Left renal cortex interstitium (tissue), 4 donors: ENCODE measurements at places on chromosomes 5 and 9. TPM values are rescaled to one million over a fixed set of nuclear protein-coding genes. Genes with fewer than 3 reads are reported as not detected.

DNA sequence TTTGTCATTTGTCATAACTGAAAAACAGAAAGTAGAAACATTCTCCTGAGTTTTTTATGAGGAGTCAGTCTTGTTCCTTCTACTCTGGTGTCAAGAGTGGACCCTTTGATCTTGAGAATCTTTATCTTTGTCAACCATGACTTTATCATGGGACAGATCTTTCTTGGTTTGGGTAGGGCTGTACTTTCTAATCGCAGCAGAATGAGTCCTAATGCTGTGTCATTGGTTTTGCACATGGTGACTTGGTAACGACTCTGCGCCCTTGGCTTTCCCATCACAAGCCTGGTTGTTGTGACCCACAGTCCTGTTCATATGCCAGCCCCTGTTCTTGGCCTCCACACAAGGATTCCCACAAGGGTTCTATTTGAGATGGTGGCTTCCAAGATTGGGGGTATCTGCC lies 45.6 kb downstream of the AOPEP start:
- DNase-seq, result no peak

DNA sequence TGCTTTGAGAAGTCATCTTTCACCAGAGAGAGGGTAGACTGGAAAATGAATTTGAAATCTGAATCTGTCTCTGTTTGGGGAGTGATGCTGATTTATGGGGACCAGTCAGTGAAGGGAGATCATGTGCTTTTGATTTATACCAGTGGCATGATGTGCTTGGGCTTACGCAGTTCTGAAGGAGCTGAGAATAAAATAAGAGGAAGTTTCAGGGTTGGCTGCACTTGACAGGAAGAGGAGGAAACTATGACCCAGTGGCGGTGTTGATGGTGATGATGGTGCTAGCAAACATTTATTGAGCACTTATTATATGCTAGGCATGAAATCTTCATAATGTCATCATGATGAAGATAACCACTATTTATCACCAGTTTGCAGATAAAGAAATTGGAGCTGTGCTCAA lies 136.4 kb upstream of the GLRA1 start:
- no peak for DNase-seq

GRCh38 chr5:118778941-118779340 lies 209.4 kb downstream of the DTWD2 start:
- no peak for DNase-seq

DNA sequence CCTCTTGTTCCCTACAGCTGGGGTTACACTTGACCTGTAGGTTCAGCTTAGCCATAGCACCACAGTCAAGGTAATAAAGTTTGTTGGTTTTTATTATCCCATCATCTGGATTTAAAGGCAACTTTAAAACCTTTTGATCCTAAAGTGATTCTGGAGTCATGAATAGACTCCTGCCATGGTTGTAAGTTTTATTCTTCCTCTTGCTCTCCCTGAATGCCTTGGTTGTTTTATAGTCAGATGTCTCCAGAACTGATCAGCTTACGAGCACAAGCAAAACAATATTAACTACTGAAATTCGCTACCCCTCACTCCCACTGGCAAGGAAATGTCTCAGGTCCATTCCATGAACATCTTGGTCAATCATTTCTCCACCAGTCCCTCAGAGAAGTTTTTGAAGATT lies 1328.6 kb downstream of the PTPRD start:
- peak; percentile 29 for DNase-seq

Gene LHX3
- not detected for polyA plus RNA-seq

Gene C5orf58
- polyA plus RNA-seq, result 0.49 TPM

Gene FOXD1
- 23.6 TPM for polyA plus RNA-seq

Gene TAF11L10
- polyA plus RNA-seq, result not detected

Gene ZNG1E
- polyA plus RNA-seq, result 92.5 TPM

DNA sequence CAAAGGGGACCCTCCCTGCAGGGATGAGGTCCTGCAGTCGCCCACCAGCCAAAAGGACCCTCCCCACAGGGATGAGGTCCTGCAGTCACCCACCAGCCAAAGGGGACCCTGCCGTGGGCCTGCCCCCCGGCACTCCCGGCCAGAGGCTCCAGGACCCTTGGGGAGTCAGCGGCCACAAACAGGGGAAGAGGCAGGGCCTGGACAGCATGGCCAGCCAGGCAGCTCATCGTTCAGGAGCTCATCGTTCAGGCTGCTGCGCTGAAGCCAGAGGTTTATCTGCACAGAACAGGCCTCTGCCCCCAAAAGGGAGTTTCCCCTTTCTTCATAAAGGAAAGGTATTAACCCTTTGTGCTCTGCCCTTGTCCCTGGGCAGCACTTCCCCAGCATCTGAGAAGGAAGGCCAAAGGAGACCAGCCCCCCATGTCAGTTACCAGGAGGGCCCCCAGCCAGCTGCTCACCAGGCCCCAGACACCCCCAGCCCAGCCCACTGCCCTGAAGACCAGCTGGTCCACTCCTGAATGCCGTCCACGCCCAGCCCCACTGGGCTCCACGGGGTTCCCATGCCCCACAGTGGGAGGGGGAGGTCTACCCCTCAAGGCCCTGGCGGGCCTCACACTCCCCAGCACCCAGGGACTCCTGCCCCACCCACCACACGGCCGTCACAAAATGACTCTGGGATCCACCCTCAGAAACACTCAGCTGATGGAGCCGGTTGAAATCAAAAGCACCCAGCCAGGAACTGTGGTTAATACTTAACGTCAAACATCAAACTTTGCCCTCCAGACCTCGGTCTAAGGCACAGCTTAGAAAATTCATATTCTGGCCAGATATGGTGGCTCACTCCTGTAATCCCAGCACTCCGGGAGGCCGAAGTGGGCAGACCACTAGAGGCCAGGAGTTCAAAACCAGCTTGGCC lies 6.3 kb downstream of the SLC12A7 start:
- no peak for DNase-seq

- DNase-seq, result no peak
Observed at GRCh38 chr9:127574072-127574993, 37.7 kb upstream of the STXBP1 start.

- DNase-seq, result no peak
Observed at GRCh38 chr9:93037476-93037971, 21.0 kb upstream of the SUSD3 start.
